GM23338 (cell line): ENCODE measurements at places on chromosomes 1 and 21.
A peak's percentile ranks its signal among the peaks of the same experiment; 100 is the strongest.

DNA sequence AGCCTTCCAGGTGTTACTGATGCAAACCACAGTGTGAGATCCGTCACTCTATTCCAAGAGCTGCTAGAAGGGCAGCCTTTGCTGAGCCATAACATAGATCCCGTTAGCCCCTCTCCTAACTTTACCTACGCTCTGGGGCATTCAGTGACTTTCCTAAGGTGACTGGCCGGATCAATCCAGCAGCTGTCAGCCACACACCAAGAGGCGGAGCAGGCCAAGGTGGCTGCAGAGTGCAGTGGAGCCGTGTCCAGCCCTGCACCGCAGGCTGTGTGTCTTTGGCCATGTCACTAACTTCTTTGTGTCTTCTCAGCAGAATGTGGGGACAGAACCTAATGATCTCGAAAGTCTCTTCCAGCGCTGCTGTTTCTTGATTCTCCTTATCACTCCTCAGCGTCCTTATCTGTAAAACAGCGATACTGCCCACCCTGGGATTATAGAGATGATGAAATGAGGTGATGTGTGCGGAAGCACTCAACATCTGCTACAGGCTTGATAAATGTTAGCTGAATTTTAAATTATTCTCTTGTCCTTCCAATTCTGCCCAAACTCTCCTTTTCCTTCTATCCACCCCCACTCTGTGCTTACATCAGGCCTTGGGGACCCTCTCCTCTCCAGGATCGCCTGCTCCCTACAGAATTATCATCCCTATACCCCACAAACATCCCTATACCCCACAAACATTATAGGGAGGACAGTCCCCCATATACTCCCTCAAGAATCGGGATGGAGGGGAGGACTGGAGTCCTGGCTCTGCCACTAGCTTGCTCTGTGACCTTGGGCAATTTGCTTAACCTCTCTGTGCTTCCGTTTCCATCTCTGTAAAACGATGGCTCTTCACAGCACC lies 25.8 kb upstream of the LRRN2 start:
- DNase-seq = peak; percentile 55

DNA sequence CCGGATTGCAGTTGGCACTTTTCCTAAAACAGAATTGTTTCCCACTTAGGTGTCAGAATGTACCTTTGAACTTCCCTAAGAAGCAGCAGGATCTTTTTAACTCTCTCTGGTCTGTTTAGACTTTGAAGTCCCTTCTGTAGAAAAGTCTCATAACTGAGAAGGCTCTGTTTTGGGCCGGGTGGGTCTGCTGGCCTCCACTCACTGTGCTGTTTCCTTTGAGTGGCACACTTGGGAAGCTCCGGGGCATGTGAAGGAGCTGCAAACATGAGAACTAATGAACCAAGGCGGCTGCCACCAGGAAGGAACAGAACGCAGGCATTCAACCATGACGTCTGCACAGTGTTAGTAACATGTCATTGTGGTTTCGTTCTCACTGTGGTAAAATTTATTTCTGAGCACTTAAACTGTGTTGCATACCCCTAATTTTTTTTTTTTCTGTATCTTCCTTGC lies 19.5 kb upstream of the NCMAP start:
- no peak for DNase-seq

DNA sequence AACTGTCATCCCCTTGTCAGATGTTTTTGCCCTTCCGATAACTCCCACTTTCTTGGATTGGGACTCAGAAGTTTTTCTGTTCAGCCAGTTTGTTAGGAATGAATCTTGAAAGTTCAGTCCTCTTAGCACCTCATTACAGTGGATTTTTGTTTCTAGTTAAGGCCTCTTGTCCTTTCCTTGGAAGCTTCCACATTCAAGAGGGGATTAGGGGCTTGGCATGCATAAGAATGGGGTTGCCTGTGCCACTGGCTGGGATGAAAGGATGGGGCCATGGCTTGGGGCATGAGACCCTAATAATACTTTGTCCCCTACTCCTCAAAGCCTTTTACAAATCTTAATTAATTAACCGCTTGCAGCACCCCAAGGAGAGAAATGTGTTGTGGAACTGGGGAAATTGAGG lies 2.4 kb upstream of the DHDDS start:
- DNase-seq = peak; percentile 69

- DNase-seq = no peak
Measured at GRCh38 chr21:35942211-35943144, 117.8 kb downstream of the SETD4 start.

- DNase-seq = no peak
Measured at GRCh38 chr1:215704089-215704860, 137.2 kb downstream of the KCTD3 start.

DNA sequence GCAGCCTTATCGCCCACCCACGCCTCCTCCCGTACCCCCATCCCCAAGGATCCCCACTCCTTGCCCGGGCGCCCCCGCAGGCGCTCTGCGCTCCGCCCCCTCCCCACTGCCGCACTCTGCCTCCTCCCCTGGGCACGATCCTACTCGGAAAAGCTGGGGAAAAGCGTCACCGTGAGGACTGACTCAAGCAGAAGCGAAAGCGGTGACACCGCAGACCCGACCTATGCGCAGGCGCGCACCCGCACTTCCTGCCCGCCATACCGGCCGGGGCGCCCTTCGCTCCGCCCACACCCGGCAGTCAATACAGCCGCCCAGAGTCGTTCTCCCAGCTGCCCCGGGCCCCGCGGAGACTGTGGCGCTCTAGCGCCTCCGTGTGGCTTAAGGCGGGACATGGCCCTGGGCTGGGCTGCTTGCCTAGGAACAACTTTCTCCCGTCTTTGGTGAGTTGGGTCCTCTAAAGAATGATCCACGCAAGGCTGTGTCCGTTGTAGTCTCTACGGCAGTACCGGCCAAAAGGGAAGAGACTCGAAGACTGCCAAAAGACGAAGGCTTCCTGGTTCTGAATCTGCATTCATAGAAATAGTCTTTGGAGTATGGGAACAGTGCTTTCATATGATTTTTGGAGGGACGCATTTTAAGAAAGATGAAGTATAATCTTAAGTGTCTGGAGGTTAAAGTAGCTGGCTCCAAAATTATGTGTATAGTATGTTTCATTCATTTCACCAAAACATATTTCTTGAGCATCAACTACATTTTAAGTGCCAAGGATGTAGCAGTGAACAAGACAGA lies at the start of gene OMA1:
TSS of gene OMA1 (minus strand) at position 207 of the 789 bp plus-strand sequence. CDS start 7,432 bp downstream, outside the sequence.
- peak; percentile 97 for DNase-seq

DNA sequence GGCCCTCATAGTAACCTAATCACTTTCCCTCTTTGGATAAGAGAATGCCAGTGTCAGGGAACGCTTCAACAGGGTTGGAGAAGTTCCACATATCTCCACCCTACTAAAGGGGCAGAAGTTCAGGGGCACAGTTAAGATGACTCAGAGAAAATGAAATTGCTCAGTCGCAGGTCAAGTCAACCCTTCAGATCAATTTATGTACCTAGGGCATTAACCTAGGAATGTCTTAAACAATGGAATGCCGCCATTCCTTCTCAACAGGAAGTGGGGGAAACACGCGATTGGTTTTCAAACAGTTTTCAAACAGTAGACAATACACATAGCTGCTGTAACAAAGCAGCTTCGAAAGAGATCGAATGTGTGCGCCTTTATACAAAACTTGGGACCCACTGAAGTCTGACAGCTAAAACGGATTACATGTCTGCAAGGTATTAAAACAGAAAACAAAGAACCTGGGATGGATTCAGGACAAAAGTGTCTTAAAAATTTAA lies 897 bp downstream of the SLC25A24 start:
- DNase-seq = peak; percentile 79

DNA sequence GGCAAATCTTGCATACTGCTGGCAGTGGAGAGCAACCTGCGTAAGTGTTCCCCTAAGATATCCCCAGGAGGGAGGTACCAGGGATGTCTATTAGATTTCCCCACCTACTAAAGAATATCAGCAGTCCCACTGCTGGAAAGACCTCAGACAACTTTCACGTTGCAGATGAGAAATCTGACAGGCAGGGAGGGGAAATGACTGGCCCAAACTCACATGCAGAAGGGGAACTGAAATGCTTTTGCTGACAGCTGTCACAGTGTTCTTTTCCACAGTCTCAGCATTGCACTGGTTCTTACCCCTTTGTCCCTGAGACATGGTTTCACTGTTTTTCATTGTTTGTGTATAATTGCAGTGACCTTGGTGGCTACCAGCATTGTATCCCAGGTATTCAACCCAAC lies 84.8 kb upstream of the ATP1A1 start:
- no peak for DNase-seq

DNA sequence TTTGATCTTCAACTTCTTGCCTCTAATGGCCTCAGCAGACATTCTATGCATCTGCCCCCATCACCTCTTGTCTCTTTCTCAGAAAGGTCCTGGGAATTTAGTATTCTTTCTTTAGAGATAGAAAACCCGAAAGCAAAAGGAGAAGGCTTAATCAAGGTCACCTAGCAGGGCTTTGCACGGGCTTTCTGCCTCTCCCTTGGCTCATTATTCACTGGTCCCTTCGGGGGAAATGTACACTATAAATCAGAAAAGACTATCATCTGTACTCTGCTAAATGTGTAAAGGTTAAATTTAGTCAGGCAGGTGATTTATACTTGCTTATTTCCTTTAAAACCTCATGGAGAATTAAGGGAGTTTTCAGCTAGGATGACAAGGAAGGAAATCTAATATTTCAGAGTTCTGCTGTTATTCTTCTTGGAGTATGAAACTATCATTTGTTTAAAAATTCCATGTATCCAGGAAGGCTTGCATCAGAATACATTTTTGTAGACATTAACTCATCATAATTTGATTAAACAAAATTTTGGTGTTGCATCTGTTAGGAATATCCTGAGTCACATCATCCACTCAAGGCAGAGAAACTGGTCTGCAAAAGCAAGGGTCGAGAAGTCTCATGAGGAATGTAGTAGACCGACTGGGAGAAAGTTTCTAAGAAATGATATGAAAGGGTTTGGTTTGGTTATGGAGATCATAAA lies 124.6 kb downstream of the GABPA start:
- no peak for DNase-seq

GRCh38 chr1:100874433-100874832 lies 20.2 kb downstream of the EXTL2 start:
- no peak for DNase-seq

GRCh38 chr1:5509664-5510452 lies 482.4 kb downstream of the NPHP4 start:
- peak; percentile 34 for DNase-seq

GRCh38 chr1:21072721-21073120 lies 104.0 kb downstream of the EIF4G3 start:
- no peak for DNase-seq
